ENCODE measurements at places on chromosomes 5 and 9.

GRCh38 chr5:154813736-154814135 is 36.7 kb downstream of the FAXDC2 start:
- DNase-seq, result no peak

DNA sequence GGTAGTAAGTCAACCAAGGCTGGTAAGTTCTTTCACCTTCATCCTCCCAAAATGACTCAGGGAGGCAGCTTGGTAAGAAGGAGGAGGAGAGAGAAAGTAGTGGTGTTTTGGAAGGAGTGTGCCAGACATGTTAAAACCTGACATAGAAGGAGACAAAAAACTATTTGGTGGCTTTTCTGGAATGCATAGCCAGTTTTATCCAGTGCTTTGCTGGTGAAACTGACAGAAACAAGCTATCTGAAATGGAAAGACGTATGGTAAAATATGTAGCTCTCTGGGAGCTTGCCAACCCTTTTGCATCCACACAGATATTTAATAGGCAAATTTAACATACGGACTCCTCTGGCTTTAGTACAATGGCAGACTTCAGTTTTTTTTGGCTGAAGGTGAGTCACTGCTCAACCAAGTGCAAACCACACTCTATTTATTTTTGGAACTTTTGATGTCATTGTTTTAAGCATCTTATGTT is 45.4 kb downstream of the RAB14 start:
- DNase-seq, result no peak

- no peak for DNase-seq
Observed at GRCh38 chr5:74428876-74429275, 211.7 kb downstream of the ENC1 start.

DNA sequence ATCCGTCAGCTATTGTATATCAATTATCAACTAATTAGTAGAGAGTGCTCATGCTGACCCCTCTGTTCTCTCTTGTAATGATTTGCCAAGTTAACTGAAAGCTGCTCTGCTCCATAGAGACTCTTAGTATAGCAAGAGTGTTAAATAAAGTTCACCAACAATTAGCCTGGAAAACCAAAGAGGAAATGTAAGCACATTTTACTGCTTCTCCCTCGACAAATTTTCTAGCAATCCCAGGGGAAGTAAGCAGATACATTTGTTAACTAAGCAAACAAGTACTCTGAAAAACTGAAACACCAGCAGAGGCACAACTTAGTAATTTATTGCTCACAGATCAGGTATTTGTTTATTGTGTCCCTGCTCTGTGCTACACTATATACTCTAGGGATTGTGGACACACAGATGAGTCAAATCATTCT is 162.2 kb downstream of the GLIS3 start:
- DNase-seq, result no peak

GRCh38 chr5:88507261-88507660 is 238.6 kb upstream of the TMEM161B start:
- DNase-seq, result no peak

DNA sequence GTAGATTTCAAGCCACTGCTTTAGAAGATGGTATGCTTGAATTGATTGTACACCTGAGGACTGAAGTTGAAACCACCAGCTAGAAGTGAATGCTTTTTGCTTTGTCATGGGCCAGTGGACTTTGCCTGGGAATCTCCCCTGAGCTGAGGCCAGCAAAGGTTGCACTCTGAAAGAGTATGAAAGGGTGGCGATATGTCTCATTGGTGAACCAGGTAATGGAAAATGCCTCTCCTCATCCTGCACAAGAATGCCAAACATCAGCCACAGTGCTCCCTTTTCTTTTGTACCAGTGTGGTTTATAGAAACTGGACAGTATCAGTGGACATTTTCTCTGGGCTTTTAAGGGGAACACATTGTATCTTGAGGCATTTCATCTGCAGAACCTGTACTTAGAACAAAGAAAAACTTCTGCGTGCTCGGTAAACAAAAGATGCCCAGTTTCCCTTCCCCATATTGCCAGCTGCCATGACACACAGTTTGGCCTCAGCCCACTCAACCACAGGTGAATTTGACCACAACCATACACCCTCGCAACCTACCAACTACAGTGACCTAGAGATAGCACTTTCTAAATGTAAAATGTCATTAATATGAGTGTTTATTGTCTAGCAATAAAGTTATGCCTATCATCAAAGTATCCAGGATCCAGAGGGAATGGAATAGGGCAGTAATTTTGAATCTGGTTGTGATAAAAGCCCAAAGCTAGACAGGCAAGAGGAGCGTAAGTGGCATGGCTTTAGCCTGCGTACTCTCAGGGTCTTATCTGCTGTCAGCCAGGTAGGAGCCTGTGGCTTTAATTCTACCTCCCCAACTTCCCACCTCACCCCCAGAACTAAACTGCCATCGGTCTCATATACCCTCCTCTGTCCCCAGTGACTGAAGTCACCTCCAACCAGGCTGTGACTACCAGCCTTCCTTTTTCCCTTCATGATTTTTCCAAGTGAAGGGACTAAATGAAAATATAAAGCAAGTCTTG is 79.5 kb upstream of the LHFPL2 start:
- no peak for DNase-seq

Data from stimulated activated CD4-positive, alpha-beta T cell treated with anti-CD3 and anti-CD28 coated beads, Interleukin-1b, Interleukin-23, amount 100 ng/mL, for 48 hours (primary cell).